ENCODE measurements at places on chromosomes 1 and 21.

- no peak for DNase-seq
Observed at GRCh38 chr1:21762022-21762404, 20.9 kb downstream of the USP48 start.

- DNase-seq: no peak
Observed at GRCh38 chr1:112046630-112047029, 57.2 kb upstream of the KCND3 start.

- DNase-seq: no peak
Observed at GRCh38 chr1:31152181-31152795, 86.8 kb upstream of the PUM1 start.

- DNase-seq: no peak
Observed at GRCh38 chr1:236063919-236064673, 794 bp downstream of the NID1 start.

DNA sequence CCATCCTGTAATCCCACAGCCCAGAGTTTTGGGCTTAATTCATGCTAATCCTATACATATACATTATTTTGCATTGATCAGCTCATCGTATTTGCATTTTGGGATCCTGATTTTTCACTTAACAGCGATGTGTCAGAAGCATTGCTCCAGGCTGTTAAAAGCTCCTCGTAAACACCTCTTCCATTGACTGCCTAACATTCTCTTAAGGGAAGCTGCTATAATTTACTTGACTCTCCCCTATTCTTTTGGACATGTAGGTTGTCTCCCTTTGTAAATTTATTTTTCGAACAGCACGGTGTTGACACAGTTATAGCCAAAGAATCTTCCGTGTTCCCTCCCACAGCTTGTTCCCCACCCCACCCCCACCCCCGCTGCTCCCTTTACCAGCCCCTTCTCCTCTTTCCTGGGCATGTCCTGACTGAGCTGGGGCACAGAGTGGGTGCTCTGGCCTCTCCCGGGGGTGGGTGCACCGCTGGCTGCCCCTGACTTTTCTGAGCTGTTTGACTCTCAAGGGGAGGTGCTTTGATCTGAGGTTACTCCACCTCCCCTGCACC is 22.8 kb downstream of the LDLRAP1 start:
- DNase-seq: no peak

DNA sequence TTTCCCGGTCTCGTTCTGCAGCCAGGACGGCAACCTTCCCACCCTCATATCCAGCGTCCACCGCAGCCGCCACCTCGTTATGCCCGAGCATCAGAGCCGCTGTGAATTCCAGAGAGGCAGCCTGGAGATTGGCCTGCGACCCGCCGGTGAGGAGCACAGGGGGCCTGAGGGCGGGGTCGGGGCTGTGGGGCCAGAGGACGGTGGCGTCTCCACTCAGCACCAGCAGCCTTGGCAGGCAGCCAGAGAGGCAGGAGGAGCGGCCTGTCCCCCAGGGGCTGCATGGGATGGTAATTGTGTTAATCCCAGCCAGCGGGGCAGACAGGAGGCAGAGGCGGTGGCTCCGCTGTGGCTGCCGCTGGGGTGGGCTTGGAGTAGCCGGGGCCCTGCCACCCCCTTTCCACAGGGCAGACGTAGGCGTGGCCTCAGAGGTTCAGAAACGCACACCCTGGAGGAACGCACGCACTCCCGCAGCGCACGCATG is 12.1 kb downstream of the SAMD11 start:
- DNase-seq: no peak

DNA sequence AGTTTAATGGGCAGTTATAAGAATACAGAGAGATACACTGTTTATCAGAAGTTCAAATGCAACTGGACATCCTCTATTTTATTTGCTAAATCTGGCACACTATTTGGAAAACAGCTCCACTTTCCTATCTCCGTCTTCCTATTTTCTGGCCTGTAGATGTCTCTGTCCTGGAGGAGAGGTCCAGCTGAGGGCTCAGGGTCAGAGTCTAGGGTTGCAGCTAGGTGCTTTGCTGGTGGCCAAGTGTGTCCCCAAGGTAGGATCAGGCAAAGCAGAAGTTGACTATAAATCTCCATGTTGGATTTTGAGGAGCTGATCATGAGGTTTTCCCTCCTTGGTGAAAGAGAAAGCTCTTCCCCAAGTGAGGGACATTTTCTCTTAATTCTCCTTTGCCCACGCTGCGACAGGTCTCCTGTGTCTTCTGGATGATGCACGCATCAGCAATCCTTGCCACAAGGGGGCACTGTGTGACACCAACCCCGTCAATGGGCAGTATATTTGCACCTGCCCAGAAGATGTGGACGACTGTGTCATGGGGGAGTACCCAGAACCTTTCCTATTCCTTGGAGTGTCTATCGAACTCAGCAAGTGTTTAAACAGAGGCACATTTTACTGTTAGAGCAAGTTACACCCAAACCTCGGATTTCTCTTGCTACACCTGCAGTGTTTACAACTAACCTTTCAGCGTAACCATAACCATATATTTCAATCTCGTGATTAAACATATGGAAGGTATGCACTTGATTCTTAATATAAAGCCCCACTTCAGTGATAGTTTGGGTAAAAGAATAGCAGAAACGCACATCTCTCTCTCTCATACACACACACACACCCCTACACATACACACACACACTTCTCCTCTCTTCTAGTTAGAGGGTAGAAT is 10.2 kb downstream of the ADAM30 start:
- DNase-seq: peak; percentile 39

GRCh38 chr1:178614286-178614685 is 101.4 kb downstream of the TEX35 start:
- DNase-seq: no peak
